ENCODE measurements at places on chromosomes 1 and 21. TPM values are rescaled to one million over a fixed set of nuclear protein-coding genes. Genes with fewer than 3 reads are reported as not detected.

DNA sequence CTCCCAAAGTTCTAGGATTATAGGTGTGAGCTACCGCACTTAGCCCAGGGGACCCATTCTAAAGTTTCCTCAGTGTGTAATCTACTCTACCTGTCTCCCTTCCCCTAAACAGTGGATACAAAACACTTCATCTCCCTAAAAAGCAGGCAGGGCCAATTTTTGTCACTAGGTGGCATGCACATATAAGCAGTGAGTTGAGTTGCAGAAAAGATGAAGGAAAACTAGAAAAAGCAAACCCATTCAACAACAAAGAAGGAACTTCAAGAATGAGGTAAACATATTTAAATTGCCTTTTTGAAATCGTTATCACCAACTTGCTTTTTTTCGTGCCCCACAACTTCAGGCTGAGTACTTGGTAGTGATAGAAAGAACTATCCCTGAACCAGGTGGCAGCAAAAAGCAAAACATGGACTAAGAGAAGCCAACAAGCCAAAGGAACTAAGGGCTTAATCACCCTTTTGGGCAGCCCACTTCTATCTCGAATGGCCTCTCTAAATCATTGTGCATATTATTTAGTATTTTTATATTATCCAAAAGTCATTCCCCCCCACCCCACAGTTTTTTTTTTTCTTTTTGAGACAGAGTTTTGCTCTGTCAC, 19.7 kb upstream of the ALDH9A1 start:
- DNase-seq = peak; percentile 70

- no peak for DNase-seq
These were observed 52.9 kb downstream of the SUCO start for GRCh38 chr1:172585861-172586260.

Gene IL19
- total RNA-seq = not detected

Gene TNFRSF25
- total RNA-seq = 7.1 TPM

- no peak for DNase-seq
These were observed 110.4 kb downstream of the PATJ start for GRCh38 chr1:61852670-61853015.

GRCh38 chr1:68495968-68496679, 758 bp downstream of the DEPDC1 start:
- peak; percentile 18 for DNase-seq

Gene SPRR3
- total RNA-seq = not detected

- no peak for DNase-seq
These were observed 64.0 kb downstream of the MEGF6 start for GRCh38 chr1:3547055-3548005.

DNA sequence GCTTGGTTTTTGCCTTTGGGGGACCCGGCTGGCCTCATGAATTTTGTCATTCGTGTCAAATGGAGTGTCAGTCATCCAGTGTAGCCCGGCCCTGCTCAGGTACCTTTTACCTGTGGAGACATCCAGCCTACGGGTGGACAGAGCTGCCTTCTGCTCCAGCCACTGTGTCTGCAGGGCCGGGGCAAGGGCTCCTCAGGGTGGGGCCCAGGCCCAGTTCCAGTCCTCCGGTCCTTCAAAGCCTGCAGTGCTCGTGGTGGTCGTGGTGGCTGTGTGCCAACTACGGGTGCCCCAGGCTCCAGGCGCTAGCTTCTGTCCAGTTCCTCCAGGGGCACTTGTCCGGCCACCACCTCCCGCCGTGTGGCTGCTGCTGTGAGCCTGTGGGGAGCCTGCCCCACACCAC, 54.8 kb downstream of the TRIM11 start:
- no peak for DNase-seq

DNA sequence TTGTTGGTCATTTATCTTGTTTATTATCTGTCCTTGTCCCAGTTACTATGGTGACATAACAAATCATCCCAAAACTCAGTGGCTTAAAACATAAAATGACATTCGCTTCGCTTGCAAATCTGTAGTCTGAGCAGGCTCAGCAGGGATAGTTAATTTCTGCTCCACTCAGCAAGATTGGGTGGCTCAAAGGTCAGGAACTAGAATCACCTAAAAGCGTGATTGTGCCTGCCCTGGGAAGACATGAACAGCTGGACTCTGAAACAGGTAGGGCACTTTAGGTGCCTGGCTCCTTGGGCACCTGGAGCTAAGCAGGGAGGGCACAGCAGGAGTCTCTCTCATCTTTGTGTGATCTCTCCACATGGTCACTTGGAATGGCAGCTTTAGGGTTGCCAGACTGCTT, 14.7 kb upstream of the TRAF3IP3 start:
- DNase-seq = no peak

DNA sequence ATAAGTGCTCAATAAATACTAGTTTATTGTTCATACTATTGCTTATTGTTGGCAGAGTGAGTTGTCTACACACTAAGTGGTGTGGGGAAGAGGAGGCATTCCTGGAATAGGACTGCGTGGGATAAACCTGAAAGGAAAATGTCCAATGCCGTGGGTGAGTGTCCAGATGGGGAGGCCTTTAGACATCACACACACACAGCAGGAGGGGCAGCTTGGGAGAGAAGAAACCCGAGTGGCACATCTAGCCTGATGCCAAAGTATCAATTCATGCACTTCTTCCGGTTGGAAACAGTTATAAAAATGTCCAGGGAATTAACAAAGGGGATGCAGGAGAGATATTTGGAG, 27.3 kb downstream of the CCN1 start:
- DNase-seq = no peak

GRCh38 chr1:232793944-232794343, 11.3 kb upstream of the MAP10 start:
- no peak for DNase-seq

DNA sequence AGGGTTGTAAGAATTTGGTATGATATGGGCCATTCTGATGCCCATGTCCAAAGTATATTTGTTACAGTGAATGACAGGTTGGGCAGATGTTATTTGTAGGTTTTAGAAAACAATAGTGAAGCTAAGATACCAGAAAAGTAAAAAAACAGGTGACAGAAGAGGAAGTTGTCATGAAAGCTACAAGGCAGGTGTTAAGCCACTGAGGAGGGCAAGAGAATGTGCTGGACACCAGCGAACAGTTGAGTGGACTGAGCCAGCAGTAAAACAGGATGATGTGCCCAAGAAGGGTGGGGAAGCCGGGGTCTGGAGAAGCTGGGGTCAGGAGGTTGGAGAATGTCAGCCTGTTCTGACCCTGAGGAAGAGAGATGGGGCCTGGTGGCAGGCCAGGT, 83.3 kb downstream of the DTL start:
- DNase-seq = no peak

Gene EFNA3
- 1.3 TPM for total RNA-seq

Gene PRRX1
- total RNA-seq = 0.25 TPM

Gene ITGB3BP
- 11.4 TPM for total RNA-seq

- no peak for DNase-seq
These were observed 70.7 kb upstream of the SYT6 start for GRCh38 chr1:114224196-114224907.

Gene IL10
- total RNA-seq = not detected

- no peak for DNase-seq
These were observed 103.9 kb downstream of the ZBTB18 start for GRCh38 chr1:244154872-244155531.

- no peak for DNase-seq
These were observed 17.0 kb downstream of the LPGAT1 start for GRCh38 chr1:211813590-211813989.

DNA sequence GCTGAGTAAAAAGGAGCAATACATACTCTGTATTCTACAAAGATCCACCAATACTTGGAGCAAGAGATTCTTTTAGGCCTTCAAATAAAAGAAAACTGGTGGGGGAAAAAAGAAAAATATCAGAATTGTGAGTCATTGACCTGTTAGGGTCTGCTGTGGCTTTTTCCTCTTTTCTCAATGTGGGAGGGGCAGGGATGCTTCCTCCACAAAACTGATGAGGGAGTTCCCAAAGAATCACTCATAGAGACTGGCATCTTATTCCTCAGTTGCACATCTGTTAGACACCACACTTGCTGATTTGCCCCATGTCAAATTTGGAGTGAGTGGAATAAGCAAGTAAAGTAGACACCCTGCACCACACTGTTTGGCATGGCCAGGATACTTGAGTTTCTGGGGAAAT, 16.6 kb downstream of the C1orf141 start:
- DNase-seq = no peak

DNA sequence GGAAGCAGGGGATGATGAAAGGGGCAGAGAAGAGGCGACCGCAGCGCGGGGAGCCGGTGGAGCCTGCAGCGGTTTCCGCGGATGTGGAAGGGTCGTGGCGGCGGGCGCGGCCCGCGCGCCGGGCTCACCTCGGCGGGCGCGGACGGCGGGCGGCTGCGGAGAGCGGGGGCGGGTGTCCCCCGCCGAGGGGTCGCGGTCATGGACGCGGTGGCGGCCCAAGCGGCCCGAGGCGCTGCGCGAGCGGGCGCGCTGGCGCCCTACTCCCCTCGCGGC, 572 bp downstream of the LPGAT1 start:
- no peak for DNase-seq

DNA sequence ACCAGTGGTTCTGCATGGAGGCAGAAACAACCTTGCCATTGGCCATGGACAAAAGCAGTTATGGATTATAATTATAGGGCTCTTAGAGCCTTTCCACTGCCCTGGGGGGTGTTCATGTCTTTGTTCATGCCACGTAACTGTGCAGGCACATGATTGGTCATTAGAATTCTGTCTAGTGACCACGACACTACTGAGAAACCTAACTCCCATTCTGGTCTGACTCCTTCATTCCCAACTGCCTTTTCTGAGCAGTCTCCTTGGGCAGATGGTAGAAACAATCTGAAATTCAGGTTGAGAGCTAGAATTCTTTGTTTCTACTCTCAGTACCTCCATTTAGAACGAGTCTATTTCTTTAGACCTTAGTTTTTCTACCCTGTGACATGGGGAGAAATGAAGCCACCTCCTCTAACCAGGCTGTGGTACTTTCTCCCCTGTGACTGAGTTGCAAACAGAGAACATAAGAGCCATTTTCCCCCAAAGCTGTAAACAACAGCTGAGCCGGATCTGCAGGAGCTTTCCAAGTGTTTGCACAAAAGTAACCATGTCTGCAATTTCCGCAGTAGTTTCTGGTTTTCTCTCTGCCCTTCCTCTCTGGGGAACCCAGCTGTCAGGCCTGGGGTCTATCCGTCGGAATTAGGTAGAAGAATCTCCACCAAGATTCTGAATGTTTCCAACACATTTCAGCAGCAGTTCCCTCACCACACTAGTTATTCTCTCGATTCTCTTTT, 37.7 kb upstream of the IPO9 start:
- DNase-seq = no peak

DNA sequence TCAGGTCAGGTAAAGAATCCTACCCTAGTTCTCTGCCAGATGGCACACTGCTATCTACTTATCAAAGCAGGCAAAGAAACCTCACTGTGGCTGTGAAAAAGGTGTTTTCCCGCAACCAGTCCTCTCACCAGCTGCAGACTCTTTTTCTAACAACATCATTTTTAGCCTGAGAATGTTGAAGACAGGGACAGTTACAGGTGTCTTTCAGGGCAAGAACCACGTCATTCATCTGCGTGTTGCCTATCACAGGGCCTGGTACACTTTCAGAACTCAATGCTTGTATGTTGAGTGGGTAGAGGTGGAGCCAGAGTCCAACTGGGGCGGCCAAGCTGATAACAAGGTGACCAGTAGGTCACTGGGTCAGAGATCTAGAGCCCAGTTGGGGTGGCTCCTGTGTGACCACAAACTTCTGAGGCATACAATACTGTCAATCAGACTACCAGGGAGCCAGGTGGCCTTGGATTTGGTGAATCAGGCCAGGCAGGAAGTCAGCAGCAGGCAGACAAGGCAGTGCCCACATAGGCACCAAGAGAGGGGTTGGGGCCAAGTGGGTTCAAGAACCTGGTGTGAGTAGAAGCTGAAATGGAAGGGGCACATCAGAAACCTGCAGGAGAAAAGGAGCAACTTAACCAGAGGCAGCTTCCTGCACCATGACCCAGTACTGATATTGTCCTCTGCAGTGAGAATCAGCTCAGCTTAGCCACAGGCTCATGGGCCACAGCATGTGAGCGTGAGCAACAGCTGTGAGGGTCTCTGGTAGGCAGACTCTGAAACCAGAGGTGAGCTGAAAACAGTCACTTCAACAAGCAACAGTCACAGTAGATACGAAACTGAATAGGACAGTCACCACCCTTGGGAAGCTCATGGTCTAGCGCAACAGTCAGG, 123.6 kb downstream of the DTL start:
- no peak for DNase-seq

GRCh38 chr21:42651515-42652401, 1.7 kb upstream of the PDE9A start:
- DNase-seq = no peak

GRCh38 chr1:205343431-205344065, 13.2 kb downstream of the KLHDC8A start:
- DNase-seq = no peak

Gene FAM177B
- total RNA-seq = not detected

DNA sequence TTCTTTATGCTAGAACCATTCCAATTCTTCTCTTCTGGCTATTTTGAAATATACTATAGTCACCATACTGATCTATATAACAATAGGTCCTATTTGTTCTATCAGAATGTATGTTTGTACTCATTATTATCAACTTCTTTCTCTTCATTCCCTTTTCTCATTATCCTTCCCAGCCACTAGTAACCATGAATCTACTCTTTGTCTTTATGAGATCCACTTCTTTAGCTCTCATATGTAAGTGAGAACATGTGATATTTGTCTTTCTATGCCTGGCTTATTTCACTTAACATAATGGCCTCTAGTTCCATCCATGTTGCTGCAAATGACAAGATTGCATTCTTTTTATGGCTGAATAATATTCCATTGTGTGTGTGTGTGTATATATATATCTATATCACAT, 31.7 kb upstream of the RC3H1 start:
- no peak for DNase-seq

DNA sequence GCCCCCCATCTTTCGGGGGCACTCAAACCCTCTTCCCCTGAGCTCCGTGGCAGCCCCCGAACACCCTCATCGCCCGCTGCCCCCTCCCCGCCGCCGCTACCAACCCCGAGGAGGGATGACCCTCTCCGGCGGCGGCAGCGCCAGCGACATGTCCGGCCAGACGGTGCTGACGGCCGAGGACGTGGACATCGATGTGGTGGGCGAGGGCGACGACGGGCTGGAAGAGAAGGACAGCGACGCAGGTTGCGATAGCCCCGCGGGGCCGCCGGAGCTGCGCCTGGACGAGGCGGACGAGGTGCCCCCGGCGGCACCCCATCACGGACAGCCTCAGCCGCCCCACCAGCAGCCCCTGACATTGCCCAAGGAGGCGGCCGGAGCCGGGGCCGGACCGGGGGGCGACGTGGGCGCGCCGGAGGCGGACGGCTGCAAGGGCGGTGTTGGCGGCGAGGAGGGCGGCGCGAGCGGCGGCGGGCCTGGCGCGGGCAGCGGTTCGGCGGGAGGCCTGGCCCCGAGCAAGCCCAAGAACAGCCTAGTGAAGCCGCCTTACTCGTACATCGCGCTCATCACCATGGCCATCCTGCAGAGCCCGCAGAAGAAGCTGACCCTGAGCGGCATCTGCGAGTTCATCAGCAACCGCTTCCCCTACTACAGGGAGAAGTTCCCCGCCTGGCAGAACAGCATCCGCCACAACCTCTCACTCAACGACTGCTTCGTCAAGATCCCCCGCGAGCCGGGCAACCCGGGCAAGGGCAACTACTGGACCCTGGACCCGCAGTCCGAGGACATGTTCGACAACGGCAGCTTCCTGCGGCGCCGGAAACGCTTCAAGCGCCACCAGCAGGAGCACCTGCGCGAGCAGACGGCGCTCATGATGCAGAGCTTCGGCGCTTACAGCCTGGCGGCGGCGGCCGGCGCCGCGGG, 837 bp downstream of the FOXD3 start:
- DNase-seq = no peak

- peak; percentile 68 for DNase-seq
These were observed 28.1 kb upstream of the RNF19B start for GRCh38 chr1:32992489-32993323.
